ENCODE measurements at places on chromosomes 3 and 15.

DNA sequence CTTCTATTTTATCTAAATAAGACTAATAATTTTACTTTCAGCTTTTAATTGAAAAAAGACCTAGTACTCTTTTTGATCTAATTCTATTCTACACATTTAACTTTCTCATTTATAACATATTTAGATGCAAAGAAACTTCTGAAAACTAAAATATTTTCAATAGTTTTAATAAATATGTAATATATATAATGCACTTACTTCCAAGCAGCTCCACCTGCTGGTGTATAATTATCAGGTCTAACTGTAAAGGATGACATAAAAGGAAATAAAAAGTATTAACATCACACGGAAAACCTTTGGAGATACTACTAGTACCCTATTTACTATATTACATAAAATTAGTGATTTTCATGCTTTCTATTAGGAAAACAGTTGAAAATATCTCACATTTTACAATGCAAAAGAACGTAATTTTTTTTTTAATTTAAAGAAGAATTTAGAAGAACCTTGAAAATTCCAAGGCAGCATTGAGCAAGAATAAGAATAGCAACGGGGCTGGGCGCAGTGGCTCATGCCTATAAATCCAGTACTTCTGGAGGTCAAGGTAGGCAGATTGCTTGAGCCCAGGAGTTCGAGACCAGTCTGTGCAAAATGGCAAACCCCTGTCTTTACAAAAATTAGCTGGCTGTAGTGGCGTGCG lies 10.2 kb downstream of the PLSCR5 start:
- no peak for DNase-seq

DNA sequence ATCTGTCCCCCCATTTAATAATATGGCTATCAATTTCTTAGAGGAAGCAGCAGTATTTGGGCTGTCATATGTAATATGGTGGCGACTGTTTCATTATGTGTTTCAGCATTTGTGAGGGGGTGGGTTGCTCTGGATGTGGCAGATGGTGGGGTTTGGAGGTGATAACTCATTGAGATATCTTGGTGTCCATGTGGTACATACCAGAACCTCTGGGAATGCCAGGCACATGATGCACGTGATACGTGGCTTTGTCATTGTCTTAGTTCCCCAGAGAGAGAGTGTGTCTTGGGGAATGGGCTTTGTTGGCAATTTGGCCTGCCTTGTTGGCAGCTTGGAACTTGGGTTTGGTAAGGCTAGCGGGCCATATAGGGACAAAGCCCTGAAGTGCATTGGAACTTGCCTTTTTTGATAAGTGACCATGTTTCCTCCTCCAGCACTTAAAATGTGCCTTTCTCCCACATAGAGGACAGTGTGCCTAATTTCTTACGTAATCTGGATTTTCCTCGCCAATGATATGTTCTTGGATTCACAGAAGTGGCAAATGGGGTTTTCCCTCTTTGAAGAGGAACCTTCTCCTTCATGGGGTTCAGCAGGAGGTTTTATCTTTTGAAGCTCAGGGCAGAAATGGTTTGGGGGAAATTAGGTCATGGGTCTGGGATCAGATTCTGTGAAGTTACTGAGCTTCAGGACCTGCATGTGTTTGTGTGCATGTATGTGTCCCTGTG lies 79.5 kb downstream of the DNASE1L3 start:
- DNase-seq: no peak

DNA sequence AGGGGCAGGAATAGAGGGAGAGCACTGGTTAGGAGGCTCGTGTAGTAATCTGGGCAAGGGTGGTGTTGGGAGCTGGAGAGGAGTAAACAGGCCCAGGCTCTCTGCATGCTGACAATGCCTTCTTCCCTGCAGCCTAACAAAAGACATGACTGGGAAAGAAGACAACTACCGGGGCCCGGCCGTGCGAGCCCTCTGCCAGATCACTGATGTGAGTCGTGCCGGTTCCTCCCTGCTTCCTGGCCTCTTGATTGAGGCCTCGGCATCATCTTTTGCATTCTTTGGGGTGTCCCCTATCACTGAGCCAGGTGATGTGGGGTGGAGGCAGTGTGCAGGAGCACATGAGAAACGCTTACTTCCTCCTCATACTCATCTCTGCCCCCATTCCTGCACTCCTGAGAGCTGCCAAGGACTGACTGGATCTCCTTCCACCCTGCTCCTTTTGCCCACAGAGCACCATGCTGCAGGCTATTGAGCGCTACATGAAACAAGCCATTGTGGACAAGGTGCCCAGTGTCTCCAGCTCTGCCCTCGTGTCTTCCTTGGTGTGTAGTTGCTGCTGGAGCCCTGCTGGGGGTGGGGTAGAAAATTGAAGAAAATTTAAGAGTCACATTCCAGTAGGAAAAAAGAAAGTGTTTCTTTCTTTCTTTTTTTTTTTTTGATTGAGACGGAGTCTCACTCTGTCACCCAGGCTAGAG lies 5.3 kb downstream of the COPG1 start:
- DNase-seq: no peak

GRCh38 chr3:117752984-117753717 lies 1043.6 kb downstream of the TUSC7 start:
- DNase-seq: no peak

- no peak for DNase-seq
Observed at GRCh38 chr3:195405651-195406050, 37.2 kb downstream of the ACAP2 start.

DNA sequence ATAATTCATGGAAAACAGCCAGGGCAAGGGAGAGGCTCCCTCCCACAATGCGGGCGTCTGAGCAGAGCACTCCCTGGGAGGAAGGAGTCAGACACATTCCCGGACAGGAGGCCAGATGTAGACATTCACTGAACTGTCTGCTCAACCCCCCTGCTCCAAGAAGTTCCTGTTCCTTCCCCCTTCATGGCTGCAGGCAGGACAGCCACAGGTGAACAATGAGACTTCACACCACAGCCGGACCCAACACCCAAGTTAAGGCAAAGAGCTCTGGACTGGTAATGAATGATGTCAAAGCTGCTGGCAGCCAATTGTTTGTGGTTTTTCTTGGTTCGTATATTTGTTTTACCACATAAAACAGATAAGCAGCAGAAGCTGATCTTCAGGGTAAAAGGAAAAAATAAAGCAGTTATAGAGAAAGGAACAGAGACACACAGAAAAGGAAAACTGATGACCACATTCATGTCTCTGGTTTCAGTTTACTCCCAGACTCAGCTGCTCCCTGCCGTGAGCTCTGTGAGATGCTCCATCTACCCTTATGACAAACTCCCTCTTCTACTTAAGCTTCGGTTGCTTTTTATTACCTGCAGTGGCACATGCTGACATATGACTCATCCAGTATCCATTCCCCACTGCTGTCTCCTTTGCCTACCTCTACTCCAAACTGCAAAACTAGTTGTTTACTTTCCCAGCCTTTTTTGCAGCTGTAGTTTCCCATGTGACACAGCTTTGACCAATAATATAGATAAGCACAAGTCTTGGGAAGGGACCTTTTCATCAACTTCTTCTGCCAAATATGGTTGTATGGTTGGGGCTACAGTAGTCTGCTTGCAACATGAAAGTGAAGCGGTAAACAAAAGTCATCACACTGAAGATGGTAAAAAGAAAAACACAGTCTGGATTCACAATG lies 33.1 kb downstream of the DZIP1L start:
- no peak for DNase-seq

- DNase-seq: no peak
Observed at GRCh38 chr15:100049936-100050876, 291.6 kb downstream of the ADAMTS17 start.

GRCh38 chr3:103977417-103977816 lies 1389.3 kb upstream of the ALCAM start:
- no peak for DNase-seq

GRCh38 chr3:13594991-13595421 lies 46.1 kb downstream of the FBLN2 start:
- DNase-seq: no peak

- DNase-seq: no peak
Observed at GRCh38 chr3:170741756-170742529, 128.1 kb downstream of the RPL22L1 start.

DNA sequence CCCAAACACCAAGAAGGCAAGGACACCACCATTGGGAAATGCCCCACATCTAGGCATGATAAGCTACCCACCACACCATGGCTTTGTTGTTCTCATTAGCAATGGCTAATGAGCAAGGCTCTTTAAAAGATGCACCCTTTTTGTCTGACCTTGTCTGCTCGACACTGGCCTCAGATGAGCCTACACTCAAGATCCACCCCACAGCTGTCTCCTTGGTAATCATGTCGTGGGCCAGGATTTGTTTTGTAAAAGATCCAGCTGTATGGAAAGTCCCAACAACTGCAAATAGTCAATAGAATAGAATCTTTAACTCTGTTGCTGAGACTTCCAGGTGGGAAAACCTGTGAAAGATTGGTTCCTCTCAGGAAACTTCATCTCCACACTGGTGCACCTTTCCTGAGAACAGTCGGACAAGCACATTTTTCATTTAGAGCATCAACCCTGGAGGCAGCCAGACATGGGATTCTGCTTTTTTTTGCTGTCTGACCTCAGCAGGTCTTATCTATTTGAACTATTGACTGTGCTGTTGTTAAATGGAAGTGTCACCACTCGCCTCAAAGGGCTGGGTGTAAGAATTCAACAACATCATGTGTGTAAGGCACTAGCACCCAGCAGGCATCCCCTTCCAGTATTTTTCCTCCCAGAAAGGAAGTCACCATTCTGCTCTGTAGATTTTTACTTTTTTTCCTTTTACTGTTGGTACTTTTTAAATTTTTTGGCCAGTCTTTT lies 35.5 kb downstream of the DUT start:
- DNase-seq: no peak

DNA sequence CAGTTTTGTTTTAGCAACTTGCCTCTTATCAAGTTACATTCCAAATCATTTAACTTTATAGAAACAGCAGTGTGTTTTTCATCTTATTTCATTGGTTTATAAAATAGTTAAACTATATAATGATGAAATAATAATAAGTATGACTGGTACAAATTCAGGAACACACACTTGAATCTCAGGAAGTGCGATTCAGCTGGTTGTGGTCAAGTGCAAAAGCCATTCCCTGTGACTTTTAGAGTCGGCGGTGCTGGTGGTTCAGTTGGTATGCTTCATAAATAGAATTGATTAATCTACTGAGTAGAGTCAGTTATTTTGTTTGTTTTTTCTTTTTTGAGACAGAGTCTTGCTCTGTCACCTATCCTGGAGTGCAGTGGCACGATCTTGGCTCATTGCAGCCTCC lies 22.7 kb downstream of the SACM1L start:
- no peak for DNase-seq

GRCh38 chr3:157120071-157120892 lies 39.7 kb downstream of the CCNL1 start:
- no peak for DNase-seq

DNA sequence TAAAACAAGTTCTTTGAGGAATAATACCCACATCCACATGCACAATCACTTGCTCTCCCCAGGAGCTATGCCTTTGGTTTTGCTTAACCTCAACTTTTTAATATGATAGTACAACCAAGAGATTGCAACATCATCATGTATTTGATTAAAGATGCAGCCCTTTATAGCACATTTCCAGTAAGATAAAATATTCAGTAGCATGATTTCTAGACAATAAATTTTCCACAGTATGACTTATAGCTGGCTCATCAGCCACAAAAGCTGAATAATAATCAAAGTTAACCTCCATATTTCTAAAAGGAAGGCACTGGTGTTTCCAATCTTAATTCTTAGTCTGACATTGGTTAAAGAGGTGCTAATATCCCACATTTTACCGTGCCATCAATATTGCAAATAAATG lies 622.5 kb downstream of the TBL1XR1 start:
- DNase-seq: no peak

GRCh38 chr3:123193448-123194101 lies 8.2 kb upstream of the SEC22A start:
- no peak for DNase-seq

GRCh38 chr3:178982137-178982536 lies 89.5 kb downstream of the ZMAT3 start:
- no peak for DNase-seq

GRCh38 chr3:141328286-141329166 lies 39.8 kb upstream of the ZBTB38 start:
- DNase-seq: no peak

DNA sequence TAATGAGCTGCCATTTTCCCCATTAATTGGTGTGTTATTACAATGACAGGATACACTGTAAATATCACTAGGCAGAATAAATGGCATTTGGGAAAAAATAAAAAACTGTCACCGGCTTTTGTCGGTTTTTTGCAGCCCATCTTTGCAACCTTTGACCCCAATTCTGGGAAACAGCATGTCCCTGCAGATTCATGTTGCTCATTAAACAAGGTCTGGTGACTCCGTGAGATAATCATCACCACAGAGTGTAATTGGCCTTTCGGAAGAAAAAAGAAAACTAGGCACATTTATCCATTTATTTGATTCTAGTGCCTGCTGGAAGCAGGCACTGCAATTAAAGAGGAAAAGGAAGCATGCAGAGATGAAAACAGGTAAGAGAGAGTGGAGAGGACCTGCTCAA lies 64.5 kb downstream of the TRAT1 start:
- DNase-seq: no peak

GRCh38 chr15:41671656-41672648 lies 11.7 kb downstream of the MGA start:
- no peak for DNase-seq

GRCh38 chr3:81105206-81105605 lies 656.2 kb downstream of the GBE1 start:
- no peak for DNase-seq

DNA sequence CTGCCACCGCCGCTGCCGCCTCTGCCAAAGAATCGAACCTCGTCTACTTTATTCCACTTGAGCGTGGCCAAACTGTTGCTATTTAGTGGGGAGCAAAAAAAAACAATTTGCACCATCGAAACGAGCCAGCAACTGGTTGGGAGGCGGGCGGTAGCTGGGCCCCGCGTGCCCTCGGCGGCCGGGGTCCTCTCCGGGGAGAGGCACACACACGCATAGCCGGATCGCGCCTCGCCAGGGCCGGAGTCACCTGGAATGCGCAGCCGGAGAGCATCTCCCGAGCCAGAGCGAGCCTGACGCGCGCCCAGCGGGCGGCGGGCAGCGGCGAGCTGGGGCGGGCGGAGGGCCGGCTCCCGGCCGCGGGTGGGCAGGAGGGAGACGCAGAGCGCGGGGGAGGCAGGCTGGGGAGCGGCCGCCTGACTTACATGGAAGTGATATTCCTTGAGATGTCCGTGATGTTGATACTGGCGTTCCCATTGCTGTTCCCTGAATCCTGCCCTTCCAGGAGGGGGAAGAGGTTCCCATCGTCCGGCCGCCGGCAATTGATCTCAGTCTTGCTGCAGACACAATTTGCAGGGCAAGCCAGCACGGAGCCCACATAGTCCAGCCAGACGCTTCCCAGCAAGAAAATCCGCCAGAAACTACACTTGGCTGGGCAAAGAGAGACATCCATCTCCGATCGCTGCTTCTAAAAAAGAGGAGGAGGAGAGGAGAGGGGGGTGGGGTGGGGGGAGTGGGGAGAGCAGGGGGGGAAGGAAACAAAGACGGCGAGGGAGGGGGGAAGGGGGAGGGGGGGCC lies 858 bp downstream of the NTRK3 start:
- DNase-seq: no peak

GRCh38 chr15:68380456-68380855 lies 51.5 kb downstream of the ITGA11 start:
- DNase-seq: no peak

DNA sequence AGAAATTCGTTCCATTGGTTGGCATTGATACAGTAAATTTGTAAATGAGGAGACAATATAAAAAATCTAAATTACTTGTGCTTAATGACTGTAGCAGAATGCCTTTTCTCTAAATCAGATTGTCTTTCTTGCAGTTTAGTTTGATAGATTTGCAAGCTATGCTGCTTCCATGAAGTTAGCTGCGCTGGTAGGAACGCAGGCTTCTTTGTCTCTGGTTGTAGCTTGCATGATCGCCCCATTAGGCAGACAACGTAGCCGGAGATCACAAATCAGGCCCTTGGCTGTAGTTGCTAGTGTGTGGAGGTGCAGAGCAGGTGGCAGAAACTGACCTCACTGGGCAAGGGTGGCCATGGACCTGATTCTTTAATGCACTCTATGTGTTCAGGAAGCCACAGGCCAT lies 6.1 kb downstream of the ZIC1 start:
- no peak for DNase-seq

Data from activated naive CD4-positive, alpha-beta T cell treated with anti-CD3 and anti-CD28 coated beads, Interleukin-2, amount 50 U/mL, for 72 hours (primary cell).